NCI-H69 (cell line): ENCODE measurements at places on chromosomes 5 and 9.

DNA sequence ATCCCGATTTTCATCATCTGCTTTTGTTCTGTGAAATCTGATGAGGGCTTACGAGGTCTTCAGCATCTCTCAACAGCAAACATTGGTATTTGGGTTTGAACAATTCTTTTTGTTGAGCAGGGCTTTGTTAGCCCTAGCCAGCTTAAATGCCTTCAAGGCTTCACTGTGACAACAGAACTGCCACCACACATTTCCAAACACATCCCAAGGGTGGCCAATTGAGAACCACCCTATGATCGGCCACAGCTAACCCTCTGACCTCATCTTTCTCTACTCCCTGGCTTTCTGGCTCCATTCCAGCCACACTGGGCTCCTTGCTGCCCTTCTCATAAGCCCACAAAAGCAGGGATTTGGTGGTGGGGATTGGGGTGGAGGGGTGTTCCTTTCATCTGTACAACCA is 17.6 kb downstream of the MTX3 start:
- peak; percentile 39 for DNase-seq

GRCh38 chr5:31366941-31367340 is 165.0 kb downstream of the DROSHA start:
- no peak for DNase-seq

GRCh38 chr9:113569472-113570060 is 106.0 kb downstream of the RGS3 start:
- DNase-seq: no peak

- peak; percentile 91 for DNase-seq
These were observed 97.7 kb upstream of the MVB12B start for GRCh38 chr9:126228781-126229444.

GRCh38 chr5:53183880-53184279 is 74.3 kb upstream of the MOCS2 start:
- DNase-seq: no peak
